Stimulated activated CD8-positive, alpha-beta memory T cell treated with anti-CD3 and anti-CD28 coated beads, Interleukin-7, amount 100 ng/mL, for 1 hour (primary cell): ENCODE measurements at places on chromosomes 7 and 10.

DNA sequence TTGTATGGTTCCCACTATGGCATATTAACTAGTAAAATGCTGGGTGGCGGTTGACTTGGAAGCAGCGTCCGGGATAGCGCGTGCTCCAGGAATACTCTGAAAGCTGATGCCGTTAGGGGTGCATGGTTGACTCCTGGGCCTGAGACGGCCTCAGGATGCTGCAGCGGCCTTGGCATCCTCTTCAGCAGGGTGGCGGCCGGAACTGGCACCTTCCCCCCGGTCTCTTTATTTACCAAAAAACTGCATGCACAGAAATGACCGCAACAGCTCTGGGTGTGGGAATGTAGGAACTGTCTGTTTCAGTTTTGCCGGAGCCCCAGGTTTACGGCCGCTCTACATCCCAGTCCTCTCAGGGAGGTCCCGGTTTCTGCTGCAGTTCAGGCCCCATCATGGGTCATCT lies 28.8 kb downstream of the PFKP start:
- no peak for DNase-seq

GRCh38 chr10:92916433-92916832 lies 68.1 kb downstream of the EXOC6 start:
- DNase-seq: no peak

DNA sequence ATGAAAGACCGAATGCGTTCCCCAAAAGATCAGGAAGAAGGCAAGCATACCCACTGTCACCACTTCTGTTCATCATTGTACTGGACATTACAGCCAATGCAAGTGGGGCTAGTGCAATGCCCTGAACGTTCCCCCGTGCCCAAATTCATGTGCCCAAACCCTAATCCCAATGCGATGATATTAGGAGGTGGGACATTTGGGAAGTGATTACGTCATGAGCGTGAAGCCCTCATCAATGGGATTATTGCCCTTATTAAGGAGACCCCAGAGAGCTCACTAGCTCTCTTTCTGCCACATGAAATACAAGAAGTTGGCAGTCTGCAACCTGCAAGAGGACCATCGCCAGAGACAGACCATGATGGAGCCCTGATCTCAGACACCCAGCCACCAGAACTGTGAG lies 511.4 kb upstream of the TPK1 start:
- no peak for DNase-seq

DNA sequence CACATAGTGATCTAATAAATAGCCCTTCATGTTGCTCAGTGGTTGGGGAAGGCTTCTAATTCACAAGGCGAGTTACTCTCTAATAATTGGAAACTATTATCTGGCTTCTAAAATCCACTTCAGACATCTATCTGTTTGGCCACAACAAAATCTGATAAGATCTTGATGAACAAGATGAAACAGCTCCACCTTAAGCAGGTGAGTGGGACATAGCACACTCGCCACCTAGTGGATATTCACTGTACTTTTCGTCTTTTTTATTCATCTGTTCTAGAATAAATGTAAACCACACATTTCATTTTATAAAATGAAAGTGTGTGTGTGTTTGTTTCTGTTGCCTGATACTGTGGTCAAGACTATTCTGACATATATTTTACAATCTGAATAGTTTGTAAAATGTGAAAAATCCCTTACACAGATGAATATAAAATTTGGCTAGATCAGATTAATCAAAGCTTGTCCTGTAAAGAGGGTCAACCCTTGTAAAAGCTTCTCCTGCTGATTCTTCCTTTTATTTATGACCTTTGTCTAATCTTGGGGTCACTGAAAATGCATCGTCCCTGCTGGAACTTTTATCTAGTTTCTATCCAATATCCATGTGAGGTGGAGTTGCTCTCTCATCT lies 26.5 kb upstream of the CNTNAP2 start:
- DNase-seq: no peak

DNA sequence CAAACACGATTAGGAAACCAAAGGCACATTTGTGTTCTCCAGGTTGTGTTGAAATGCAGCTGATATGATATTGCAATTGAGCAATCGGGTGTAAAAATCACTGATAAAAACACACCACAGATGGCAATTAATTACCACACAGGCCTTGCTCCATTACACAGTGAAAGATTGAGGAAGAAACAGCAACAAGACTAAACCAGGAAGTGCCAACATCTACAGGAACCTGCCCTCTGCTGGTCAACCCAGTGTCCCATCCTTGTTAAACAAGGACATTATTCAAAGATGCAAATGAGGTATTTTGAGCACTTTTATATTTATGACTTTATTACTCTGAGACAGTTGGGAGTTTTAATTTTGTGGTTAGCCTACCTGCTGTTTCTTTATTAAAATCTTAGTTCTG lies 765.6 kb upstream of the GHITM start:
- DNase-seq: no peak

DNA sequence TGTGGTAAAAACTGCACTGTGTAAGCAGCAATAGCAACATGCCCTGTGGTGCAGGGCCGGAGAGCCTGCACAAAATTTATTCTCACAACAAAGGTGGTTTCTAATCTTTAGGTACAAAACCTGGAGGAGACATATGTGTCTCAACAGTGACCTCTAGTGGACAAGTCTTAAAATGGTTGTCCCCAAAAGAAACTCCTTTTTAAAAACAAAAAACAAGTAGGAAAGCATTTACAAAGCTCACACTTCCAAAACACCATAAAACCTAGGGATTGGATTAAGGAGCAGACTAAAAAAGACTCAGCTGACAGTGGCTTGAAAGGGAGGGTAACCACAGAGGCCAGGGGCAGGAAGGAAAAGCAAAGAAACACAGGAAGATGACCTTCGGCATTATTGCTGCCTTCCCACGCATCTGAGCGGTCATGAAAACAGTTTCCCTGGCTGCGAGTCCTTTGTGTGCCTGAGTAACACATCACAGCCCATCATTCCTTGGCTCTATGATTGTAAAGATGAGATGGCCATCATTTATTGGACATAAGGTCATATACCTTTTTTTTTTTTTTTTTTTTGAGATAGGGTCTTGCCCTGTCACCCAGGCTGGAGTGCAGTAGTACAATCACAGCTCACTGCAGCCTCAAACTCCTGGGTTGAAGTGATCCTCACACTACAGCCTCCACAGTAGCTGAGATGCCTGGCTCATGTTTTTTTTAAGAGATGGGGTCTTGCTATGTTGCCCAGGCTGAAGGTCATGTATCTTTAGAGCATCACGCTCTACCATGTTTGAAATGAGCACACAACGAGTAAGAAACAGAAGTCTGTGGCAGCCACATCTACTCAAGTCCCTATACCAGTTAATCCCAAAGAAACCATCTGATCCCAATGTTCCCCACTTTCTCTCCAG lies 39.5 kb downstream of the RSU1 start:
- DNase-seq: no peak

GRCh38 chr7:31267486-31267885 lies 73.0 kb downstream of the NEUROD6 start:
- DNase-seq: no peak

GRCh38 chr10:101092881-101093354 lies 31.1 kb downstream of the KAZALD1 start:
- no peak for DNase-seq

DNA sequence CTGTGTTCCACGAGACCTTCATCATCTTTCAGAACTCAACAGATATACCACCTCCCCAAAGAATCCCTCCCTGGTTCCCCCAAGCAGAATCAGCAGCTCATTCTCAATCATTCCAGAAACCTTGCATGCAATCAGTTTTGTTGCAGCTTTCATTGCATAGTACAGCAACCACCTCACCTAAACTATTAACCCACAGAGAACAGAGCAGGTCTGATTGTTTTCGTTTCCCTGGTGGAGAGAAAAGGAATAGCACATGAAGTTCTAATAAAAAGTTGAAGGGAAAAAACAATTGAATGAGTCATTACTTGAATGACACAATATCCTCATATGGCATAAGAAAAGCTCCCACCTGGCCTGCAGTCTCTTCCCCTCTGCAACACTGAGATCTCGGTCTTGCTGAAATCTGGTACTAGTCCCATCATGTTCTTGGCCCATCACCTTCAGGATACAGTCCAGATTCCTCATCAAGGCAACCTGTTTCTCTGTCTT lies 147.1 kb upstream of the GDF10 start:
- DNase-seq: no peak

- no peak for DNase-seq
Observed at GRCh38 chr10:20596065-20596755, 300.9 kb downstream of the NEBL start.

DNA sequence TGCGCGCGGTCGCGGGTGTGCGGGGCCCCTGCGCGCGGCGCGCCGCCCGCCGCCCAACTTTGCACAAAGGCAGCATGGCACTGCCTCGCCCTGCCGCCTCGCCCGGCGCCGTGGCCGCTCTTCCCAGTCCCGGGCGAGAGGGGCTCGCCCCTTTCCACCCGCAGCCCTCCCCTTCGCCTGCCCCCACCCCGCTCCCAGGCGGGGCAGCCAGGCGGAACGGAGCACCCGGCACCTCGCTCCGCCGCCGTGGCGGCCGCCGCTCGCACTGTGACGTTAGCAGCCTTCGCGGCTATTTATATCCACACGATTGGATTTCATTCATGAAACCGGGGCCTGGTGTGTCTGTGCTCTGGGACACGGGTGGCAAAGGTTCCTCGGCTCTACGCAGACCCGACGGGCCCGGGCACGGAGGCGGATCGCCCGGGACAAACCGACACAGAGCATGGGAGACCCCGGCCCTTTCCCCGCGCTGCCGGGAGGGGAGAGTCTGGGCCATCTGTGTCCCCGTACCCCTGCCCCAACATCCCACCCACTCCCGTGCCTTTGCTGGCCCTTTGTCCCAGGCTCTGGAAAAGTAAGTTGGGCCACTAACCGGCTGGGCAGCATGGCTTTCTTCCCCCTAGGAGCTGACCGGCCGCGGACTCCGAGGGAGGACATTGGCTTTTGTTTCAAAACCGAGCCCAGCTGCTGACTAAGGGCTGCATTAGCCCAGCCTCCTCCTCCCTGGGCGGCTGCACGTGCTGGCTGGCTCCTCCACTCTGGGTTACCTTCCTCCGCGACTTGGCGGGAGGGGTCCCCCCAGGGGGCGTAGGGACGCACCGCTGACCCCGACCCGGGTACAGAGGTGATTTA lies at the start of gene RHOBTB1:
Gene RHOBTB1, minus strand, starts transcription at position 128 of the 852 bp plus-strand sequence. CDS start 32,643 bp downstream, outside the sequence.
- no peak for DNase-seq

- no peak for DNase-seq
Observed at GRCh38 chr7:69744026-69744425, 145.8 kb downstream of the AUTS2 start.

- no peak for DNase-seq
Observed at GRCh38 chr10:67306588-67307205, 380.9 kb downstream of the LRRTM3 start.

DNA sequence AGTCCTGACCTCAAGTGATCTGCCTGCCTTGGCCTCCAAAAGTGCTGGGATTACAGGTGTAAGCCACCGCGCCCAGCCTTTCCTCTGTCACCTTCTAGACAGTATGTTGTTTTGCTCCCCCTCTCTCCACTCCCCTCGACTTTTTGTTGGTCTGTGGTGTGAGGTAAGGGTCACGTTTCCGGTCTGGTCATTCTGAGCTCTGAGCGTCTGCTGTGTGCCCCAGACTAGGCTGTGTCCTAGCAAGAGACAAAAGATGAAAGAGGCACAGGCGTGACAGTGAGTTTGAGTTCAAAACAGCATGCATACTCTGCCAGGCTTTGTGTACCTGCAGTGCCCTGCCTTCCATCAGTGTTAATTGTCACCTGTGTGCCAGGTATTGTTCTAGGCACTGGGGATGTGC lies 87.4 kb upstream of the PPIF start:
- DNase-seq: no peak

DNA sequence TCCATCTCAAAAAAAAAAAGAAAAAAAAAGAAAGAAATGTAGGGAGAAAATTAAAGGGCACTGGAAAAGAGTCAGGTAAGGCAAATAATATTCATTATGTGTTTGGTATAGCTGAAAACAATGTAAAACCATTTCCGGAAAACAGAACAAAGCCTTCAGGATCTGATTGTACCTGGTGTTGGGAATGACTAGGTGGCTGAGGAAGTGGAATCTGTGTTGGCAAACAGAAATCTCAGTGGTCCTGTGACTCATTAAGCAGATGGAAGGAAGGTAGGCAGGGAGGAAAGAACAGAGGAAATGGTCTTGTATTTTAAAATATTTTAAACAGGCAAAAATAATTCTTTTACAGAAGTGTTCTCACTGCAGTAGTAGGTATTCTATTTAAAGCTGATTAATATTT lies 55.7 kb upstream of the GATA3 start:
- DNase-seq: no peak

DNA sequence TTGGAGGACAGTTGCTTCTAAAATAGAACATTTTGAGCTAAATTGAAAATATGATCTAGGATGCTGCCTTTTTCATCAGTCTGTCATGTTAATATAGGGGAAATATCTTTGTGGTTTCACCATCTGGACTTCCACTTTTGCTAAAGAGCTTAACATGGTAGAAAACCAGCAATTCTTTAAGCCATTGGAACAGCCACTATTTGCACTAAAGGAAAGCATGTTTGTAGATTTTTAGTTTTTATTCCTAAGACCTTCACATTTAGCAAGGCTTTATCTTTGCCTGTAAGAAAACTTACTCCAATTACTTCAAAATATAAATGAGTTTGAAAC lies 291.0 kb downstream of the RNLS start:
- DNase-seq: no peak
